ENCODE measurements at places on chromosomes 2 and 18. TPM values are rescaled to one million over a fixed set of nuclear protein-coding genes. Genes with fewer than 3 reads are reported as not detected.

The GAREM2 gene
- 6.1 TPM for total RNA-seq

The POTEI gene
- not detected for total RNA-seq

The ZSWIM2 gene
- total RNA-seq = not detected

The ANO7 gene
- 2.3 TPM for total RNA-seq

The SP5 gene
- total RNA-seq = not detected

The PRSS56 gene
- 0.11 TPM for total RNA-seq

The POTEJ gene
- total RNA-seq = not detected

The LRRC30 gene
- not detected for total RNA-seq

The FER1L5 gene
- not detected for total RNA-seq

The PDE1A gene
- 0.17 TPM for total RNA-seq

The COL4A4 gene
- 2.4 TPM for total RNA-seq

The FMNL2 gene
- total RNA-seq = 26.3 TPM

The CFC1 gene
- total RNA-seq = not detected

The CD302 gene
- 2.3 TPM for total RNA-seq
